T-helper 2 cell (primary cell): ENCODE measurements at places on chromosomes 7 and 10.

DNA sequence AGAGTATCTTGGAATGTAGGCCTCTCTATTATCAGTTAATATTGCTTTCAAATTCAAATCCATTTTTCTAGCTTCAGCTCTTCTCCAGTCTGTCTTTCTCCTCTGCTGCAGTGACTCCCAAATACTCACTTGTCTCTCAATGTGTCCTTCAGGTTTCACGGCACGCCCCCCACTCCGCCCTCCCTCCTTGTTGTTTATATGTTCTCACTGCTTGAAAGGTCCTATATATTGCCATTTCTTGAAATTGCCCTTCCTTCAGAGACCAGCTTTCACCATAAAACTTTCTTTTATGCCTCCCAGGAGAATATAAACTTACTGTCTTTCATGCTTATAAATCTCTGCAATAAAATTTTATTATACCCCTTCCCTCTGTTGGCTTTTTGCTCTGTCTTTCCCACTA, 668.2 kb downstream of the CCSER2 start:
- no peak for DNase-seq

GRCh38 chr10:31030800-31031199, 865 bp downstream of the ZNF438 start:
- no peak for DNase-seq

GRCh38 chr7:87047-87446, 105.3 kb upstream of the FAM20C start:
- DNase-seq: no peak

GRCh38 chr7:118087126-118087525, 96.8 kb upstream of the LSM8 start:
- no peak for DNase-seq

GRCh38 chr7:39969431-39969830, 19.4 kb downstream of the CDK13 start:
- DNase-seq: no peak
